SJSA1 (cell line): ENCODE measurements at places on chromosomes 16 and 17. TPM values are rescaled to one million over a fixed set of nuclear protein-coding genes. Genes with fewer than 3 reads are reported as not detected.

- no peak for DNase-seq
These were observed 74.7 kb downstream of the KLHDC4 start for GRCh38 chr16:87690911-87691685.

DNA sequence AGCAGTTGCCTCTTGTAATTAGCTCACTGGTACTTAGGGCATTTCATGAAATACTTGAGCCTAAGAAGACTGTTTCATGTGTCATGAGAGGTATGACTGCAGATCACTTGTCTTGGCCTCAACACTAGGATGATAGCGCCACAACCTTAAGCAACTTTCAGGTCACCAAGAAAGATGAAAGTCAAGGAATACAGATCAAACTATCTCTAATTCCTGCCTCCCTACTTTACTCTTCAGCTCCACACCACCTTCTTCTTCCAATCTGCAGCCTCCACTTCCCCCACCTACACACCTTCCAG lies 28.0 kb downstream of the GNA13 start:
- DNase-seq, result no peak

DNA sequence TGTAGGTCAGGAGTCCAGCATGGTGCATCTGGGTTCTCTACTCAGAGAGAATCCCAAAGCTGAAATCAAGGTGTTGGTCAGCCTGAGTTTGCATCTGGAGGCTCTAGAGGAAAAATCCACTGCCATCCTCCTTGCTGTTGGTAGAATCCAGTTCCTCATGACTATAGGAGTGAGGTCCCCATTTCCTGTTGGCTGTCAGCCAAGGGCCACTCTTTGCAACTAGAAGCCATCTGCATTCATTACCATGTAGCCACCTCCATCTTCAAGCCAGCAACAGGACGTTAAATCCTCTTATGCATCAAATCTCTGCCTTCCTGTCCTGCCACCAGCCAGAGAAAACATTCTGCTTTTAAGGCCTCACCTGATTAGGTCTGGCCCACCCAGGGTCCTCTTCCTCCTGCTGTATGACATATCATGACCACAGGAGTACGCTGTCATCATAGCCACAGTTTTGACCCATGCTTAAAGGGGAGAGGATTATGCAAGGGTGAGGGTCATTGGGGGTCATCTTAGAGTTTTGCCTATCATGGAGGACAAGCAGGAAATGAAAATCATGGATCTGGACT lies 40.5 kb downstream of the DNAH9 start:
- no peak for DNase-seq

GRCh38 chr16:86072328-86073102 lies 173.6 kb downstream of the IRF8 start:
- DNase-seq, result peak; percentile 77

- DNase-seq, result no peak
These were observed 133.1 kb downstream of the ANKRD11 start for GRCh38 chr16:89357055-89357816.

- DNase-seq, result no peak
These were observed 34.5 kb downstream of the WWOX start for GRCh38 chr16:78133919-78134318.

DNA sequence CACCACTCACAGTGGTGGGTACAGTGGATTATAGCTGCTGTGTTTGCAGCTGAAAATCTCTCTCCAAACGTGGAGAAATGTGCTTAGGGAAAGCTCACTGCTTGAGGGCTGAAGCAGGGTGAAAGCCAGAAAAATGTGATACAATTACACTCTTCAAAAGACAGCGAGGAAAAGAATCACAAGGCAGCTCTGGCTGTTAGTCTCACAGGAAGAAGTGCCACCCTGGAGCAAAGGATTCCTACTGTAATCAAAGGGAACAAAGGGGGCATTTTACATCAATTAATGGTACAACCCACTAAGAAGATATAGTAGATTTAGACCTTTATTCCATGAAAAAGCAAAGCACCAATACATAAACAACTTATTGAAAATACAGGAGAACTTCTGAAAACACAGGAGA lies 48.1 kb upstream of the IRX5 start:
- no peak for DNase-seq

- DNase-seq, result no peak
These were observed 43.5 kb downstream of the PKD1 start for GRCh38 chr16:2092256-2092620.

DNA sequence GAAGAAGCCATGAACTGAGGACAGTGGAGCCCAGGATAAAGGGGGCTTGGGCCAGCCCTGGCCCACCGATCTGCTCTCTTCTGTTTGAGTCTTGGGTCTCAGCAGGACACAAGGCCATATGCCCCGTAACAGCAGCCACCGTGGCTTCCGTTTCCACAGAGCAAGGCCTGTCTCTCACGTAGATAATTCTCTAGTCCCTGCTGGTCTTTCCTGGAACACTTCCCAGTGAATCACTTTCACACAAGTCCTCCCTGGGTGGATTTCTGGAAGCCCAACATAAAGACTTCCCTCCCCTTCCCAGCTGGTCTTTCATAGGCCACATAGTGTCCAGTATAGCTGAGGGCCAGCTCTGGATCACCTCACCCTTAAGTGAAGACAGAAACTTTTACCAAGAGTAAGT lies 19.9 kb upstream of the C16orf78 start:
- no peak for DNase-seq

DNA sequence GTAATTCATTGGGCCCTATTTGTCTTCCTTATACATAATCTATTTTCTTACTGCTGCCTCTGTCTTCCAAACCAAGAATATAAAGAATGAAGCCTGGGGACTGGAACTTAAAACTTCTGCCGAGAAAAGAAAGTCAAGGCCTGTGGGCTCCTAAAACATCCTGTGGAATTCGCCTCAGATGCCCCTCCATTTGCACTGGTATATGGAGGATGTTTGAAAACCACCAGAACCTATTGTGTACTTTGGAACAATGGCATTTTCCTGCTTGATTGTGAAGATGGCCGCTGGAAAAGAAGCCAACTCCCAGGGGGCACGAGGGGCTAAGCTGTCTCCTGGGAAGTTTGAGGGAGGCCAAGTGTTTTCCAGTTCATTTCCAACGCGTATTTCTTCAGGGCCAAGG lies 122.4 kb downstream of the WWOX start:
- no peak for DNase-seq

GRCh38 chr16:83136924-83137323 lies 510.2 kb downstream of the CDH13 start:
- no peak for DNase-seq

DNA sequence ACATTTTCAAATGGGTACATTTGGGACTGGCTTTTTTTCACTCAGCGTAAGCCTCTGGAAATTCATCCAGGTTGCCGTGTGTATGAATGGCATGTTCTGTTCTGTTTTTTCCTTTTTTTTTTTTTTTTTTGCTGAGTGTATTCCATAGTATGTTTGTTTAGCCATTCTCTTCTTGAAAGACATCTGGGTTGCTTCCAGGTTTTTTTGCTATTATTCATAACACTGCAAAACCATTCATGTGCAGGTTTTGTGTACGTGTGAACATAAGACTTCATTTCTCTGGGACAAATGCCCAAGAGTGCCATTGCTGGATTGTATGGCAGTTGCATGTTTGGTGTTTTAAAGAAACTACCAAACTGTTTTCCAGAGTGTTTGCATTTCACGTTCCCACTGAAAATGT lies 335.9 kb upstream of the TNRC6C start:
- no peak for DNase-seq

- DNase-seq, result no peak
These were observed 20.3 kb downstream of the PITPNA start for GRCh38 chr17:1542316-1542715.

GRCh38 chr17:27834571-27834970 lies 34.2 kb upstream of the NOS2 start:
- no peak for DNase-seq

DNA sequence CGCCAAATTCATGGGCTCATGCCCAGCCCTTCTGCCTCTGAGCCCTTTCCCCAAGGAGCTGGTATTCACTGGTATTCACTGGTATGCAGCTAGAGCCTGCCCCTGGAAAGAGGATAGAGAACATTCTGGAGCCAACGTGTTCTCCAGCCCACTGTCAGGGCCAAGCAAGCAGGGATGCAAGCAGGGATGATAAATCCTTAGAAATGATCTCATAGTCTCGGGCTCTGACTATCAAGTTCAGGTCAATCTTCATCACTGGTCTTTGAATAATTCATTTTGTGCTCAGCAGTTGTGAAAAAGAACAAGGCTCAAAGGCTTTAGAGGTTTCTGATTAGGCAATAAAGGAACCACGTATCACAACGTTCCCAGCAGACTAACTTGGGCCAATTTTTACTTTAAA lies 57.3 kb downstream of the CACNG5 start:
- DNase-seq, result no peak

DNA sequence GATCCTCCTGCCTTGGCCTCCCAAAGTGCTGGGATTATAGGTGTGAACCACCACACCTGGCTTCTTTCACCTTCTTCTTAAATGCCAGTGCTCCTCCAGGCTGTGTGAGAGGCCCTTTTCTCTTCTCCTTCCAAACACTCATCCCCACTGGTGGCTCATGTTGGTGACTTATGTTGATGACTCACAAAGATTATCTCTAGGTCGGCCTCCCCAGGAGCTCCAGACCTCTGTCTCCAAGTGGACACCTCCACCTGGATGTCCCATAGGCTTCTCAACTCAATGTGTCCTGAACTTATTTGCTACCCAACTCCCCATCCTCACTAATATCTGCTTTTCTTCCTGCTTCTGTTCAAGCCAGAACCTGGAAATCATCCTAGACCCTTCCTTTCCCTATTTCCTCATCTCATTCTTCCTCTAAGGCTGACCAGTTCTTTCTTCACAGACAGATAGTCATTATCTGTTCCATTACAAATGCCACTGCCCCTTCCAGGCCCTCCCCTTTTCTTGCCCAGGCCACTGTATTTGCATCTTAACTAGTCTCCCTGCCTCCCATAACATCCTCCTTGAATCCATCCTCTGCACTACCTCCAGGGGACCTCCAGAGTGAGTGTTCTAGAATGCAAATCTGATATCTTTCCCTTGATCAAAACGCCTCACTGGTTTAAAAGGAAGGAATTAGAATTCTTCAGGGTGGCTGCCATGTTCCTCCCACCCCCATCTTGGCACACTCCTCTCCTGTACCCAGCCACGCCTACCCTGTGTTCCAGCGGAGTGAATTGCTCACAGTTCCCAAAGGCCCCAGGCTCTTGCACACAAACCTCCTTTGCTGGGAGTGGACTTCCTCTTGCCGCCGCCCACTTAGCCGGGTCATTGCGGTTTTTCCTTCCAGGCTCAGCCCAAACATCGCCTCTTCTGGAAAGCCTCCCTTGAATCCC lies 34.8 kb upstream of the FBXO47 start:
- DNase-seq, result no peak

- DNase-seq, result no peak
These were observed 304.3 kb downstream of the HS3ST4 start for GRCh38 chr16:25996052-25996451.

DNA sequence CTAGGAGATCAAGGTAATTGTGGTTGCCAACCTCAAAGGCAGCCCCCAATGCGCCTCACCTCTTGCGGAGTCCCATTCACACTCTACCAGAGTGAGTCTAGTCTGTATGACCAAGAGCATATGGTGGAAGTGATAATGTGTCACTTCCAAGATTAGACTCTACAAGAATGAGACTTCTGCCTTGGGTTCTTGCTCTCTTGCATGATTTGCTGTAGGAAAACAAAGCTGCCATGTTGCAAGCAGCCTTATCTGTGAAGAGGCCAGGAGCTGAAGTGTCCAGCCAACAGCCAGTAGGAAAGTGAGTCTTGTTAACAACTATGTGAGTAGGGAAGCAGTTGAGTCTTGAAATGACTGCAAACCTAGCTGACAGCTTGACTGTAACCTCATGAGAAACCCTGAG lies 3.4 kb downstream of the TERF2 start:
- DNase-seq, result no peak

- peak; percentile 85 for DNase-seq
These were observed 47.3 kb downstream of the TBC1D16 start for GRCh38 chr17:79988185-79988971.

GRCh38 chr17:42706732-42707131 lies 24.4 kb downstream of the CNTNAP1 start:
- DNase-seq, result no peak

DNA sequence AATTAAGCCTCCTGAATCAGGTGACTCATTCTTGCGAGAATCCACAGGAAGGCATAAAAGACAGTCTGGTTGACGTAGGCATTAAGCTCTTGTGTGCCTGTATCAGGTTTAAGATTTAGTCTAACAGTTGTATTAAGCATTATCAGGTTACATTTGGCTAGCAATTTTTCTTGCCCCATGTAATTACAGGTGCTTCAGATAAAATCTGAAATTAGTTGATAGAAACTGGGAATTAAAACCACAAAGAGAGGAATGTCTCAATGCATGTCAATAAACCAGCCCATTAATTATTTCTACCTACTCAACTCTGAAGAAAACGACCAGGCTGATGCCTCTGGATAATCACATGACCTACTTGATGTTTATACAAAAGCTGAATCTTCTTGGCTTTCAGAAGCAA lies 217.2 kb downstream of the CA10 start:
- no peak for DNase-seq

DNA sequence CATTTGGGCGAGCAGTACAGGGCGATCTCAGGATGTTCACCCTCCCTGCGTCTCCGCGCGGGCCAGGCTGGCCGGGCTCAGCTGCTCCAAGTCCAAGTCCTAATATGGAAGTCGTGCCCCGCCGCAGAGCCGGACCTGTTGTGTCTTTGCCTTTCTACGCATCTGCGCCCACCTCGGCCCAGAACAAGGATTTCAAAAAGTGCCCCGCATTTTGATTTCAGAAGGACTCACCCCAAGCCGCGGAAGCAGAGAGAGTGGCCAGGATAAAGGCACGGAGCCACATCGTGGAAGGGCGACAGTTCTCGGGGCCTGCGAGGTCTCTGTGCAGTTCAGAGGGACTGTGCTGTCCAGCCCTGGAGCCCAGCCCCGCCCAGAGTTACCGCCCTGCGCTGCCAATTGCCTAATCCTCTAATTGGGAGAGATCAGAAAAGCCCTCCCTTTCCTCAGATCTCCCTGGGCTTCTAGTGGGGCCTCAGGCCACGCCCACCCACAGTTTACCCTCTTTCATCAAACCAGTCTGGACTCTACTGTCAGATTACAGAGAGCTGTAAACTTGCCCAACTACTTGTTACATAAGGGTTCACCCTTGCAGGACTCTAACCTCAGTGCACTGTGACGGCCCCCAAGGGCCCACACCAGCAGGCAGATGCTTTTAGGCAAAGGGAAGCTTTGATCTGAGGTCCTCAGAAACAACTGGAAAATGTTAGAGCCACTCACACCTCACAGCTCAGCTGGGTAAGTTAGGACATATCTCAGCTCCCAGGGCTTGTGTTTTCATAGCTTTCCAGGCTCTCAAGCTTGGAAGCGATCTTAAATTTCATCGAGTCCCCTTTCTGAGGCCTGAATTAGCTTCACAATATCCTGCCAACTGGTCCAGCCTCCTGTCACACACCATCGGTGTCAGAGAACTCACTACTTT lies at the start of gene CES1:
Gene CES1, minus strand, starts transcription at position 324 of the 919 bp plus-strand sequence. Its CDS starts 41 bp downstream, at position 283.
- no peak for DNase-seq

- peak; percentile 44 for DNase-seq
These were observed 9.4 kb upstream of the TOM1L1 start for GRCh38 chr17:54891176-54891821.

GRCh38 chr17:57871863-57872262 lies 22.0 kb upstream of the MRPS23 start:
- no peak for DNase-seq

GRCh38 chr17:1491443-1492248 lies 840 bp downstream of the MYO1C start:
- DNase-seq, result no peak

Gene CHST4
- not detected in 2 replicates for total RNA-seq

Gene SGSM2
- total RNA-seq, result 14.8 and 18.6 TPM in 2 replicates

Gene GLIS2
- total RNA-seq, result 0.13 and 0.71 TPM in 2 replicates

Gene SOST
- 0.37 TPM in 1 of 2 replicates, not detected in the other for total RNA-seq

Gene CDH11
- total RNA-seq, result 107 and 113 TPM in 2 replicates

Gene ZFP90
- 14.4 and 18.2 TPM in 2 replicates for total RNA-seq

Gene ABCC12
- total RNA-seq, result 0.03 TPM in 1 of 2 replicates, not detected in the other

Gene ADGRG1
- total RNA-seq, result 0.47 TPM in 1 of 2 replicates, not detected in the other

Gene TUBB3
- total RNA-seq, result 58.2 and 104 TPM in 2 replicates

Gene PIGQ
- total RNA-seq, result 19.6 and 33.8 TPM in 2 replicates
